Heart right ventricle (tissue), 16 donors: ENCODE measurements at places on chromosomes 12 and 14. TPM values are rescaled to one million over a fixed set of nuclear protein-coding genes. Genes with fewer than 3 reads are reported as not detected.

- no peak for DNase-seq
Measured at GRCh38 chr12:124841558-124841945, 22.1 kb downstream of the SCARB1 start.

GRCh38 chr12:64278421-64278820 is 56.3 kb upstream of the KICS2 start:
- no peak for DNase-seq

DNA sequence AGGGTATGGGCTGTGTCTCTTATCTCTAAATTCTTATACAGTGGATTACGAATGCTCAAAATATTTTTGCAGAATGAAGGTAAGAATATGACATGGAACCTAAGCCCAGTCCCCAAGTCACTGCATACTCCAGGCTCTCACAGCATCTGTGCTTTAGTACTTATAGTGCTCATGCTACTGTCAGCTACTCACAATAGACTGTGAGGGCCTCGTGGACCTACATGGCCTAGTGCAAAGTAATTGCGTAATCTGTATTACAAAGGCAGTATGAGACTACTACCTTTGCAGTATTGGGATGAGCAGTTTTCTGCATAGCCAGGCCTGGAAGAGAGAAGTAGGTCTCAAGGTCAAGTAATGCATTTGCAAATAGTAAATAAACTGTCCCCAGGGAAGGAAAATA is 27.9 kb downstream of the VWF start:
- no peak for DNase-seq

Gene C1QL4
- not detected for total RNA-seq

Gene DHRS2
- not detected for total RNA-seq

Gene WNT5B
- total RNA-seq = 0.72 TPM

DNA sequence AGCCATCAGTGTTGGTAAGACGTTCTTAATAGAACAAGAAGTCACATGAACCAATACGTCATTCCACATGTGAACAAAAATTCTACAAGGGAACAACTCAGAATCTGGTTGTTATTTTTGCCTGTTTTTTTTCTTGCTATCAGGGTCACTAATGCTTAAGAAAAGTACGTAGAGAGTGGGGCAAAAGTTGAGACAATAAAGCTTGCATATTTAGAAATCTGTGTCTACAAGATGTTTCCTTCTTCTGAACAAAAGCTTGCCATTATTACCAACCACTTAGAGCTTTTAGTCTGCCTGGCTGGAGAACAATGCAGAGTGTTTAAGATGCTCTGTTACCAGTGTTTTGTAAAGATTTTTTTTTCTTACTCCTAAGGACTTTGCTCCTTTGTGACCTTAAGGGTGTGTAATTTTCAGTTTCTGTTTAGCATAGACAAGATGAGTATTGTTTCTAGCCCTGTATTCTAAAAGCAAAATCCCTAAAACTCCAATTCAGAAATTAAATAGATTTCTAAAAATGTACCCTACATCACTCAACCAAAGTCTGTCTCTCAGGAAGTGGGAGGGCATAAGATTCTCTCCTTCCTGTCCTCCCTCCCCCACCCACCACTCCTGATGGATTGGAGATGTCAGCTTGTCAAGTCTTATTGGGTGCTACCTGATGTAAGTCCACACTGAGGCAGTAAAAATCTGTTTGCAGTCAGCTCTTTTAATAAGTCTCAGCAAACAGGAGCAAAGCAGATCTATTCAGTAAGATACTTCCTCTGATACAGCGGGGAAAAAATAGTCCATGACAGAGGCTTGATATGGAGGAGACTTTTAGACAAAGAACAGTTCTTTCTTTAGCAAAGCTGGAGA is 267.6 kb downstream of the GRIN2B start:
- DNase-seq = no peak

Gene ARMH4
- total RNA-seq = 9.0 TPM

DNA sequence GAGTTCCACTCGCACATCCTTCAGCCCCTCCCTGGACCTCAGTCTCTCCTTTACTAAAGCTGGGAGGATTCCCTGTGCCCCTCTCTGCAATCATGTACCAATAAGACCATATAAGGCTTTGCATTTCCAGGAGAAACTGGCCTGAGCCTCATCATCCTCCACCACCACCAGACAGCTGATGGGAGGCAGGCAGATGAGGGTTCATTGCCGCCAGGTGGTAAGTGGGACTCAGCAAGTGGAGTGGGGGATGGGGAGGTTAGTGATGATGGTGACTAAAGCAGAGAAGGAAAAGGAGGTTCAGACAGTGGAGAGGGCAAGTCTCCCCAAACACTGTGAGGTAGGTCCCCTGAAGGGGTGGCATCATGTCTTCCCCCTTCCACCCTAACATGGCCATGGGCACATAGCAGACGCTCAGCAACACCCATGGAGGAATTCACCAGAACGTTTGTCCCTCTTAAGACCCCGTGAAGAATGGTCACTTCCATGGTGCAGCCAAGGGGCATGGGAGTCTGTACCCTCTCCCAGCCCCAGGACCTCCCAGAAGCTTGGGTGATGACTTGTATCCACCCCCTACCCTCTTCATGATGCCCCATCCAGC is 4.5 kb upstream of the TNFRSF1A start:
- DNase-seq = no peak

DNA sequence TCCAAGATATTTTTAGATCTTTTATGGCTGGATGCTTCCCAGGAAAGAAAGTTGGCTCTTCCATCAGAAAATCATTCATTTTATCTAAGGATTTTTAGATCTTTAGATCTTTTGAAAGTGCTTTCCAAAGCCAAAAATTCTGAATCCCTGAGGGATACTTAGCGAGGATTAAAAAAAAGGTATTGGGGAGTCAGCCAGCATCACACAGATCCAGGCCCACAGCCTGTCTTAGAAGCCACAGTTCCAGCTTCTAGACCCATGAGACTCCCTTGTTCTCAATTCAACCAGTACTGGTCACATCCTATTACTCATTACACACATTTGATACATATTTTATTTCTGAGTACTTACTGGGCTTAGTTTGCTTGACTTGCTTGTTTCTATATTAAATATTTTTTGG is 49.9 kb downstream of the TSPAN8 start:
- DNase-seq = no peak

DNA sequence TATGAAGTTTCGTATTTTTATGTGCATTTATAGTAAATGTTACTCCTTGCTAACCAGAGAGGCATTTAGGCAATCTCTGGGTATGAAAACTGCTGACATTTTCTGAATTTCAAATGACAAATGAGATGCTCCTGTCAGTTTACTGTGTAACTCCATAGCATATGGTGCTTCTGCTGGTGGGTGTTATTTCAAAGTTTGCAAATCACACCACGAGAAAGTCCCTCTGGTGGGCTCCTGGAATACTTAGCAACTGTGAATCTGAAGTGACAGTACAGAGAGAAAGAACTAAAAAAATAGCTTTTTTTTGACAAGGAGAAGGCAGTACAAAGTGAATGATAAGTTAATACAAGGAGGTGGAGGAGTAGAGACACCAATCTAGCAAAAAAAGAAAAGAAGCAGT is 161.5 kb downstream of the DERA start:
- no peak for DNase-seq

DNA sequence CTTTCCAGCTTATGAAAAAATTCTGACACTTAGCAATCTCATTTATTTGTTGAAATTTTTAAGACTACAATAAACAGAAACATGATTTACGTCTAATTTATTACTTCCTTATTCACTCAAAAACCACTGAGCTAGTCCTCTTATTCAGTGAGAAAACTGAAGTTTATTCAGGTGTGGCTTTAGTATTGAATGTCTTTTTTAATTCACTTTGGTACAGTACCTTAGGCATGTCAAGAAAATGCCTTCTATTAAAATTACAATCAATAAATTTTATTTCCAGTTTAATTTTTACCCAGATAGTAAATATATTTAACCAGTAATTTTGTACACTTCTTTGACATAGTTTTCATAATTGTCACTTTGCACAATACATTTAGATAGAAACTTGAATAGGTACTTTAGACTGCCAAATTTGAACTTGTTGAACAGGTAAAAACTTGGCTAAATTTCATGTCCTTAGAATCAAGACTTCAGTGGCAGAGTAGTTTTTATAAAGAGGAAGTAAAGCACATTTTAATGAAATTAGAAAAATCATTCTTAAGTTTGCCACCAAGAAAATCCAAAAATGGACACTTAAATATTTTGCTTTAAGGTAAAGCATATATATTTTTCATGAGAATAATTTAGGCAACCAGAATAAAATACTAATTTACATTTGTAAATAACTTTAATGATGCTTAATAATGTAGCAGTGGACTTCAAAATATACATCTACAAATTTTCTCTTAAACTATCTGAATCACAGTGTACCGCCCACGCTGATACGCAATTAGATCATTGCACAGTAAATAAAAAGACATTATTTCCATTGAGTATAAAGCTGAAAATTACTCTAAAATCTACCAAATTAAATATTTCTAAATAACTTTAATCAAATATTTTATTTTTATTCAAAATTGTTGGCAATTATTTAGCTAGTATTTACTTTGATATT is 159.1 kb downstream of the RASSF9 start:
- DNase-seq = no peak

GRCh38 chr14:24921903-24922302 is 128.0 kb downstream of the STXBP6 start:
- DNase-seq = no peak

Gene GYS2
- total RNA-seq = 0.09 TPM

Gene AKAP6
- 300 TPM for total RNA-seq

DNA sequence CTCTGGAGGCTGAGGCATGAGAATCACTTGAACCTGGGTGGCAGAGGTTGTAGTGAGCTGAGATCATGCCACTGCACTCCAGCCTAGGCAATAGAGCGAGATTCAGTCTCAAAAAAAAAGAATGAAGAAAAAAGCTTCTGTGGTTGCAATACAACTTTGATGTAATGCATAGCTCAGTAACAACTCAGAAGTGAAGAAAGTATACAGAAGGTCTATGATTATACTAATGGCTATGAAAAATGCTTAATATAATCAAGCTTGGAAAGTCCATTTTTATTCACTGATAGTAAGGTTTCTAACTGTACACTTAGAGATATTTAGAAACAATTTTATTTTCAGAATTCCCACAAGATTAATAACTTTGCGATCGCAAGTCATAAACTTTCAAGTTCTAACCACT is 88.2 kb upstream of the FRMD6 start:
- no peak for DNase-seq

GRCh38 chr14:96930526-96930925 is 133.3 kb downstream of the VRK1 start:
- DNase-seq = no peak

DNA sequence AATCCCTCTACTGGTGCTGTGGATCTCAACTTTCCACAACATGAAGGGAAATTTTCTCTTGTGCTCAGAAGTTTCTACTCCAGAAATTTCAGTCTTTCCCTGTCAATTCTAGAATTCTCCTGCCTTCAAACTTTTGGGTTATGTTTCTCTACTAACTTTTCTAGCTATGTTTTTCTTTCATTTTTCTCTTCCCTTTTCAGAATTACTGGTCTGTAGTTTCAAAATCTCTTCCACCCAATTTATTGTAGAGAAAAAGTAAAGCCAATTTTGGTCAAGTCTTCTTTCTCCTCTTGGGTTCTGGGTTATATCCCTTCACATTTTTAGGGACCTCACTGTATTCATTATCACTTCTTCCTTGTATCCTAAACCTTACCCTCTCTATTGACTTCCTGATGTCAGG is 18.9 kb downstream of the CNTN1 start:
- no peak for DNase-seq

DNA sequence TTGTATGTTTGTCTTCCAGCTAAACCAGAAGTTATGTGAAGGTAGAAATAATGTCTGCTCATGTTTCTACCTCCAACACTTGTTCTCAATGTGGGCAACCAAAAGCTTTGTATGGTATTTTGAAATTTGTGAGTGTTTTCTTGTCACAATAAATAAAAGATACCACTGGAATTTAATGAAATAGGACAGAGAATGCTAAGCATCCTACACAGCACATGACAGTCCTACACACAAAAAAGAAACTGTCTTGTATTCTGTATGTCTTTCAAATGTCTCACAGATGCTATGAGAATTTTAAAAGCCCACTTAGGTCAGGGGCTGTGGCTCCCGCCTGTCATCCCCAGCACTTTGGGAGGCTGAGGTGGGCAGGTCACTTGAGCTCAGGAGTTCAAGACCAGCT is 68.9 kb downstream of the RALGAPA1 start:
- no peak for DNase-seq

Gene OTOGL
- total RNA-seq = 0.55 TPM

DNA sequence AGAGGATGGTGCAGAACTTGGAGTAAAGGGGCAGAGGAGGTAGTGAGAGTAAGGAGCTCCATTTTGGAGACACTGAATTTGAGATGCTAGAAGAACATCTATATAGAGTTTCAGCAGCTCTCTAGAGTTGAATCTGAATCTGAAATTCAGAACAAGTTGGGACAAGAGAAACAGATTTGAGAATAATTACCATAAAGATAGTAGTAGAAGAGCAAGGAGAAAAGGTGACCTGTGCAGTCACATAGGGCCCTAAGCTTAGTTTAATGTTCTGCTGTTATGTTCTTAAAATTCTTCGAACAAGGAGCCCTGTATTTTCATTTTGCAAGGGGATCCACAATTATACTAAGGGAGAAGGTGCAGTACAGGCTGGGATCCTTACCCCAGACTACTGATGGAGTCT is 7.4 kb downstream of the REM2 start:
- DNase-seq = no peak

DNA sequence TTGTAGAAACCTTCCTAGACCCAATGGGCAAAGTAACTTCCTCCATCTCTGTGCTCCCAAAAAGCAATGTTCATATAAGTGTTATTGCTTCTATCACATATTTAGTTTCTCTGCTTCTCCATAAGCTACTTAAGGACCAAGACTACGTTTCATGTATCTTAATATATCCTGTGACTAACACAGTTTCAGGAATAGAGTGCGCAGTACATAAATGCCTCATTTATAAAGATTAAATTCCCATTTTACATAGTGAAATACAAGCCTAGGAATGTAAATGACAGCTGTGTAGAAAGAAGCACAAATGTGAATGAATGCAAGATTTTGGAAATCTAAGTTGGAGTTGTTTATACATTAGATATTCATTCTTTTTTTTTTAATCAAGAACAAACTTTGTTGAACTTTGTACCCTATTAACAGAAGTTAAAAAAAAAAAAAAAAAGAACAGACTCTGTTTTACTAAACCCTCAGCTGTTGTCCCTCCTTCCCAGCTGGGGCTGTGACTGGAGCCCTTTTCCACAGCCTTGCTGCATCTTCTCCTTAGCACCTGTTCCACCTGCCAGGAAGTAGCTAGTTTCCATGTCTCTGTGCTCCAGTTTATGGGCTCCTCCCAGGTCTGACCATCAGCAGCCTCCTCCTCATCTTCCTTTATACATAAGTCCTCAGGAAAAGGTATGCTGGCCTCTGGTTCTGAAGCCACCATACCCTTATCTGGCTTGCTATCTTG is 7.0 kb upstream of the METTL17 start:
- no peak for DNase-seq

Gene TSPAN9
- 401 TPM for total RNA-seq

Gene POP5
- 27.8 TPM for total RNA-seq

- DNase-seq = no peak
Measured at GRCh38 chr14:64867182-64867581, 12.5 kb downstream of the SPTB start.

GRCh38 chr12:26736563-26737486 is 96.2 kb downstream of the ITPR2 start:
- no peak for DNase-seq

- no peak for DNase-seq
Measured at GRCh38 chr12:2857576-2857975, 737 bp upstream of the TEX52 start.

Gene TRHDE
- 0.19 TPM for total RNA-seq

GRCh38 chr14:101554991-101555668 is 6.2 kb upstream of the DIO3 start:
- no peak for DNase-seq
